Femur (tissue), 1 donor: ENCODE measurements at places on chromosomes 11 and 22.

- no peak for DNase-seq
Measured at GRCh38 chr11:79189055-79189454, 251.8 kb downstream of the TENM4 start.

DNA sequence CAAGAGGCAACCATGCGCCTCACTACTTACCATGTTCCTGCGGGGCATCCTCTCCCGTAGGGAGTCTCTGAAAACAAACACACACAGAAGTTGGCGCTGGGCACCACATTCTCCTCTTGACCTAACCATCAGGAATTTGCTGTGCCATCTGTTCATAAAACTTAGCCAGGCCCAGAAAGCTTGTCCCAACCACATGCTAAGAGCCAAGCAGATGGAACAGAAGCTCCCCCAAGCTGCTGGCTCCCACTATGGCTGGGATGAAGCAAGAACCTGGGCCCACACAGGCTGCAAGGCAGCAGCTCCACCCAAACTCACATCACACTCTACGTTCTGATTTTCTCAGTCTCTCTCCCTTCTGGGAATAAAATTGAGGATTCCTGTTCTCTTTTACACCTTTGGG is 17.4 kb downstream of the HPS4 start:
- no peak for DNase-seq

DNA sequence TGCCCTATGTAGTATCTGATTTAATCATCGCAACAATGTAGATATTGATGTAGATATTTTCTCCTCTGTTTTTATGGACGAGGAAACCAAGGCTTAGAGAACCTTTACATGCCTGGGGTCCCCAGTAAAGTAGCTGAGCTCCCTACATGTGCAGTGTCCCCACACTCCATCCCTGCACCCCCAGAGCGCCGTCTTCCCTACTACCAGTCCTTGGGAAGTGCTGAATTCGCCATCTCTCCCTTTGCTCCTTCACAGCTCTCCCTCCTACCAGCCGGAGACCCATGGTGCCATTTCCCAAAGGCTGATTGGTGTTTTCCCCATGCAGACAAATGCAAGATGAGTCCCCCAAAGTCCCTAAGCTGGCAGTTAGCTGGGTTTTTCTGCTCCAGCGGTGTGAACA is 86.0 kb downstream of the CEP164 start:
- DNase-seq = no peak

DNA sequence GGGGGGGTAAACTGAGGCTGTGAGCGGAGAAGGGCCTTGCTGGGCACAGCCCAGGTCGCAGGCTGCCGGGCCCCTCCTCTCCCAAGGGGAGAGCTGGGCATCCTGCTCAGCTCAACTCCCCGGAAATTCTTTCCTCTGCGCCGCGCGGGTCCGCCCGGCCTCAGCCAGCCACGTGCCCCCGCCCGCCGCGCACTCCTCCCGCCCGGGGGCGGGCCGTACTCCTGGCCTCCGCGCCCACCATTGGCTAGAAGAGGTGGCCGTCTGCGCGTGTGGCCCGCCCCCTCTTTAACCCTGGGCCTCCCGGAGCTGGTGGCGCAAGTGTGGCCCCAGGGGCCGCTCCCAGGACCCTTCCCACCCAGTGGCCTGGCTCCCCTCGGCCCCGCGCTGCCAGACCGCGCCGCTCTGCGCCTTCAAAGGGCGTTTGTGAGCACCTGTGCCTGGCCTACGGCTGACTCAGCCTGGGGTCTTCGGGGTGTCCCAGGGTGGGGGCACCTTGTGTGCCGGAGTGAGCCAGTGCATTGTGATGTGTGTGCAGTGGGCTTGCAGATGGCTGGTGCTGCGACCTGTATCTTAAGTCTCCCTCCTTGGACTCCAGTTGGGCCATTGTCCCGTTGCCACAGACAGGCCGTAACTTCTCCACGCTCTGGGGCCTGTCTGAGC is 2.0 kb downstream of the MRGPRF start:
- peak; percentile 86 for DNase-seq

DNA sequence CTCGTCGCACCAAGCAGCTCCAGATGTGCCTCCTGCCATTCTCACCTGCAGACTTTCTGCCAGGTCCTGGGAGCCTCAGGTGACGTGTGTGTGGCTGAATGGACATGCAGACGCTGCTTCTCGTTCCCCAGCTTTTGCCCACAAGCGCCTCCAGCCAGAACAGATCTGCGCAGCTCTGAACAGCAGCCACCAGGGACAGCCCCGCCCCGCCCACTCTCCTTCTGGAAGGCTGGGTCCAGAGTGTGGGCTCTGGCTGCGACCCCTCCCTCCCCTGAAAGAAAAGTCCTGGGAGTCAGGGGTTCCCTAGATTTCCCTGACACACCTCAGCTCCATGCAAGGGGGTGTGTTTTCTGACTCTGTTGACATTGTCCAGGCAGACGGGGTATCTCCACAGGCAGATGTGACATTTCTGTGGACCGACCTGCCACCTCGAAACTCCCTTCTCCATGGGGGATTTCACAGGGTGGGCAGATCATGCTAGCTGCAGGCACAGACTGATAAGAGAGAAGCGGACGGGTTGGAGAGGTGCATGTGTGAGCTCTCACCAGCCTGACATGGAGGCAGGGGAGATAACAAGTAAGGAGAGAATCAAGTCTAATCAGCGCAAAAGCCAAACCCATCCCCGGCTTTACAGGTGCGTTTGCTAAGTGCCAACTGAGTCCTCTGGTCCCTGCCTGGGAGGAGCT is 19.8 kb downstream of the SLCO2B1 start:
- no peak for DNase-seq

GRCh38 chr11:36280531-36280930 is 8.7 kb downstream of the COMMD9 start:
- DNase-seq = no peak

- DNase-seq = no peak
Measured at GRCh38 chr11:98734686-98735085, 286.1 kb upstream of the CNTN5 start.

GRCh38 chr11:33630936-33631748 is 69.5 kb downstream of the C11orf91 start:
- no peak for DNase-seq

DNA sequence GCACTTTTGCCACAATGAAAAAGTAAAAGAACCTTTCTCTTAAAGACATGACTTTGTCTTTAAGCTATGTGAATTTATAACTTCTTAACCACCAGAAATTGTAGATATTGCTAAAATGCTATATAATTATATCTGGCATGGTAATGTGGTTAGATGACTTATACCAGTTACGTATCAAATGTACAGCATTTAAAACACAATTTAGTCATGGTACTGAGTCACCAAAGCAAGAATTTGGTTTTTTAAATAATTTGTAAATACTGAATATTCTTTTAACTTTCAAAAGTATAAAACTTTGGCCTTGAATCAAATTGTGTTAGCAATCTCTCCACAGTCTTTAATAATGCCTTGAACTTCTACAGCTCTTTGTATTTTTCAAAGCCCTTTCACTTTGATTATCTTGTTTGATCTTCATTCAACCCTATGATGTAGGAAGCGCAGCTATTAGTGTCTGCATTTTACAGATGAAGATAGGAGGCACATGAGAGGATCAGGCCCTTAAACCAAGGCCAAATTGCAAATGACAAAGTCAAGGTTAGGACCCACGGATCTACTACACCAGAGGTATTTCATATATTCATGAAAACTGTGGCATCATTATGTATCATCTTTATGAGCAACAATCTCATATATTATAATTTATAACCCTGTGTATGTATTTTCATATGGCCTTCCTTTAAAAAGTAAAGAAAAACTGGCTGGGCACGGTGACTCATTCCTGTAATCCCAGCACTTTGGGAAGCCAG is 4.4 kb upstream of the SYTL2 start:
- DNase-seq = no peak

- peak; percentile 70 for DNase-seq
Measured at GRCh38 chr11:1335811-1336761, 26.7 kb upstream of the TOLLIP start.

DNA sequence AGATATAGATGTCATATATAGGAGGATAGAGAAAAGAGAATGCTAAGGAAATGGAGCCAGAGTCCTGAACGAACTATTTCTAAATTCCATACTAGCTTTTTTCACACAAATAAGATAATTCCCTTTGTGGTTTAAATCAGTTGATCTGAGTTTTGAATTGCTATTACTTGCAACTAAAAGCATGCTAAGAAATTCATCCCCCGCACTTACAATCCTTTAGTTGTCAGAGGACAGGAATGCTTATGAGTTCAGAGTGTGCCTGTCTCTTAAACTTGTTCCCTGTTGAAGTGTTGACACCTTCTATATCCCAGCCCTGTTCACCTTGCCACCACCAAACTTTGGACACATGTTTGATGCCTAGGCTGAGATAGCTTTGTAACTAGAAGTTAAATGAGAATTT is 406.2 kb downstream of the METTL15 start:
- no peak for DNase-seq

DNA sequence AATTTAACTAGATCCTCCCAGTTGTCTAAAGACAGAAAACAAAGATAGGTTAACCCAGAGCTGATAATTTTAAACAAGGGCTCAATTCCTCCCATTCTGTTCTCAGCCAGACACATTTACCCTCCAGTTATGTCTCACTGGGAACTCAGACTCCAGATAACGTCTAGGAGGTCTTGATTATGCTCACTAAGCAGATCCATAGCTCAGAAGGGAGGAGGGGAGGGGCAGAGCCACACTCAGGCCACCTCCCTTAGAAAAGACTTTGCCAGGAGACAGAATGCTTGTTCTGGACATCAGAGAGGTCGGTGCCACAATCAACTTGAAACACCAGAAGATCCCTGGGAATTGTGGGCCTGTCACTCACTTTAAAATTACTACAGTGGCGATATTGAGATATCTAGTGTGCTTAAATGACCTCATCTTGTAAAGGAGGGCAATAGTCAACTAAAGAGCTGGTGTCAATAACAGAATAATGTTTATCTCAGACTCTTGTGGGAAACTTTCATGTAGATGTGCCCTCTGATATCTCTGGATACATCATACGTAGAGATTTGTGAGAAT is 29.8 kb upstream of the SLC25A1 start:
- no peak for DNase-seq
